Mesothelial cell of epicardium (in vitro differentiated cells): ENCODE measurements at places on chromosomes 2 and 18.

GRCh38 chr2:72950558-72951255 is 33.4 kb downstream of the EMX1 start:
- no peak overlapping the region for H3K4me3 ChIP-seq
- H3K4me1 ChIP-seq = peaks cover 4% of the 10 kb centered on the region
- no peak overlapping the region for H3K27ac ChIP-seq
- no peak for DNase-seq
- H3K27me3 ChIP-seq = no peaks in the 10 kb centered on the region

GRCh38 chr18:3538456-3538855 is 88.5 kb downstream of the TGIF1 start:
- no peak overlapping the region for H3K4me3 ChIP-seq
- H3K27ac ChIP-seq = peak overlapping the region; percentile 62
- DNase-seq = no peak
- peaks cover 44% of the 10 kb centered on the region for H3K4me1 ChIP-seq
- no peaks in the 10 kb centered on the region for H3K27me3 ChIP-seq

DNA sequence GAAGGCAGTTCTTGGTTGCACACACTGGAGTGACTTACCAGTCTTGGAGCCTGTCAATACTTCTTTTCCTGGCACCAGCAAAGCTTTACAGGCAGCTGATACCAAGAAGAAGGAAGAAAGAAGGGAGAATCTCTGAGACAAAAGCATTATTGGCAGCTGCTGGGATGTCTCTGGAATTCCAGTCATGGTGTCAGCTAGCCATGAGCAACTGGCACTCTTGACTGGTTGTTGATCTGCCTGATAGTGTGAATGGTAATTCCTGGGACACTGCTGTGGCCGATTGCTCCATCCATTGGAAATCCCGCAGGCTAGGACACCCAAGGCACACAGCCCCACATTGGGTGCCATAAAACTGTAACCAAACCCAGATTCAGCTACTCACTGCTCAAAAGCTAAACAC is 17.8 kb upstream of the SPAG16 start:
- H3K4me1 ChIP-seq = peaks cover 6% of the 10 kb centered on the region
- H3K27ac ChIP-seq = no peak overlapping the region
- no peaks in the 10 kb centered on the region for H3K27me3 ChIP-seq
- no peaks in the 10 kb centered on the region for H3K36me3 ChIP-seq
- no peak overlapping the region for H3K4me3 ChIP-seq

GRCh38 chr2:106983305-106983704 is 97.3 kb upstream of the ST6GAL2 start:
- no peaks in the 10 kb centered on the region for H3K4me1 ChIP-seq
- no peak for DNase-seq
- H3K36me3 ChIP-seq = no peaks in the 10 kb centered on the region

DNA sequence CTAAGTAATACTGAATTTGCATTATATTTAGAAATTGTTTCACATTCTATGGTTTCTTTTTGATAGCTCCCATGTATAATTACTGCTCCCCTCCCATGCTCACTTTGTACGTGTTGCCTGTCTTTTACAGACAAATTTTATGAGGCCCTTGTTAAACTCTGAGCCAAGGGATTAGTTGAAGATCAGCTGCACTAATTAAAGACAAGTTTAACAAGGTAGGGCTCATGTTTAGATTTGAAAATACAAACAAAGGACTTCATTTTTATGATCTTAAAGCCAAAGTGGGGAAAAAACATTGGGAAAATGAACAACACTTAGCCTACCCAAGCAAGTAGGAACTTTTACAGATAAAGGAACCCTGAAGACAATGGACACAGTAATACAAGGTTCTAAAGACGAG is 46.2 kb downstream of the ARHGAP28 start:
- no peak for DNase-seq
- H3K27ac ChIP-seq = peak overlapping the region; percentile 96
- H3K4me1 ChIP-seq = peaks cover 80% of the 10 kb centered on the region
- H3K4me3 ChIP-seq = peak overlapping the region; percentile 56
- H3K27me3 ChIP-seq = no peaks in the 10 kb centered on the region
- no peaks in the 10 kb centered on the region for H3K36me3 ChIP-seq

- H3K36me3 ChIP-seq = peaks cover 31% of the 10 kb centered on the region
- H3K4me1 ChIP-seq = no peaks in the 10 kb centered on the region
- H3K4me3 ChIP-seq = no peak overlapping the region
- no peaks in the 10 kb centered on the region for H3K27me3 ChIP-seq
- no peak for DNase-seq
- H3K27ac ChIP-seq = no peak overlapping the region
Observed at GRCh38 chr2:86023366-86023712, 82.3 kb downstream of the POLR1A start.

GRCh38 chr2:54370405-54371104 is 85.6 kb upstream of the SPTBN1 start:
- H3K27ac ChIP-seq = no peak overlapping the region
- no peak for DNase-seq
- peaks cover 20% of the 10 kb centered on the region for H3K4me1 ChIP-seq

- no peaks in the 10 kb centered on the region for H3K36me3 ChIP-seq
- DNase-seq = no peak
- no peak overlapping the region for H3K4me3 ChIP-seq
Observed at GRCh38 chr2:62343206-62343605, 147.3 kb downstream of the B3GNT2 start.

GRCh38 chr2:222656526-222657446 is 894 bp upstream of the FARSB start:
- peak overlapping the region; percentile 93 for H3K4me3 ChIP-seq
- H3K36me3 ChIP-seq = no peaks in the 10 kb centered on the region
- H3K27ac ChIP-seq = peak overlapping the region; percentile 99
- H3K27me3 ChIP-seq = no peaks in the 10 kb centered on the region

- H3K27me3 ChIP-seq = no peaks in the 10 kb centered on the region
- peak overlapping the region; percentile 85 for H3K27ac ChIP-seq
- H3K4me3 ChIP-seq = no peak overlapping the region
- H3K4me1 ChIP-seq = peaks cover 66% of the 10 kb centered on the region
- H3K36me3 ChIP-seq = no peaks in the 10 kb centered on the region
Observed at GRCh38 chr2:172921532-172922236, 154.0 kb upstream of the MAP3K20 start.

- H3K4me1 ChIP-seq = peaks cover 6% of the 10 kb centered on the region
- peaks cover 3% of the 10 kb centered on the region for H3K36me3 ChIP-seq
- H3K27me3 ChIP-seq = no peaks in the 10 kb centered on the region
- no peak overlapping the region for H3K4me3 ChIP-seq
- H3K27ac ChIP-seq = no peak overlapping the region
Observed at GRCh38 chr2:195468771-195469170, 188.3 kb upstream of the SLC39A10 start.

DNA sequence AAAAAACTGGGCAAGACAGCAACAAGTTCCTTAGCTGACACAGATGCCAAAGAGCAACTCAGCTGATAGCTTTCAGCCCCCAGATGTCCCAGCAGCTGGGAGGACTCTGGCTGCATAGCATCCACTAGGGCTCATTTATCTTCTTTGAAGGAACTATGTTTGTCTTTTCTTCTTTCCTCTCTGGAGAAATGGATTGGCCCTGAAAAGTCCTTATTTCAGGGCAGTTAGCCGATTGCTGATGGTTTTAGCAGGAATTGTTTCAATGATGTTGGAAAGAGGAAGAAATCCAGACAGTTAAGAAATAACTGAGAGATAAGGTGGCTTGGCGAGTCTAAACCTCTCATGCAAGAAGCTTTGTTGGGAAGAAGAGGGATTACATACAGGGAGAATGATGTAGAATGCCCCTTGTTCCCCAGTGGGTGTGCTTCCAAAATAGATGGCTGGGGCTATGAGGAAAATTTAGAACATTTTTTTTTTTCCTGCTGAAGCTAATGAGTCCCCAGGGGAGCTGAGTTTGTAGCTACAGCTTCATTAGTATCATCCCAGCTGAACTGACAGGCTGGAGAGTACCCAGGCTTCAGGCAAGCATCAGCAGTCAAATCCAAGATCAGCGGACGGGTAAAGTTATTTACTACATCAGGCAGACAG is 33.6 kb upstream of the SERPINE2 start:
- H3K27me3 ChIP-seq = no peaks in the 10 kb centered on the region
- H3K27ac ChIP-seq = peak overlapping the region; percentile 43
- H3K4me1 ChIP-seq = peaks cover 6% of the 10 kb centered on the region
- no peak overlapping the region for H3K4me3 ChIP-seq
- DNase-seq = no peak

DNA sequence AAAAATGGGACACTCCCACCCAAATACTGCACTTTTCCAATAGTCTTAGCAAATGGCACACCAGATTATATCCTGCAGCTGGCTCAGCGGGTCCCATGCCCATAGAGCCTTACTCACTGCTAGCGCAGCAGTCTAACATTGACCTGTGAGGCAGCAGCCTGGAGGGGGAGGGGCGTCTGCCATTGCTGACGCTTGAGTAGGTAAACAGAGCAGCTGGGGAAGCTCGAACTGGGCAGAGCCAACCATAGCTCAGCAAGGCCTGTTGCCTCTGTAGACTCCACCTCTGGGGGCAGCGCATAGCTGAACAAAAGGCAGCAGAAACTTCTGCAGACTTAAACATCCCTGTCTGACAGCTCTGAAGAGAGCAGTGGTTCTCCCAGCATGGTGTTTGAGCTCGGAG is 110.4 kb downstream of the CTIF start:
- no peaks in the 10 kb centered on the region for H3K27me3 ChIP-seq
- H3K36me3 ChIP-seq = peaks cover 11% of the 10 kb centered on the region
- peak; percentile 21 for DNase-seq
- peaks cover 5% of the 10 kb centered on the region for H3K4me1 ChIP-seq

GRCh38 chr2:105447476-105447875 is 48.6 kb upstream of the FHL2 start:
- no peaks in the 10 kb centered on the region for H3K36me3 ChIP-seq
- no peak for DNase-seq
- H3K4me3 ChIP-seq = no peak overlapping the region
- H3K4me1 ChIP-seq = peaks cover 12% of the 10 kb centered on the region
- no peak overlapping the region for H3K27ac ChIP-seq

DNA sequence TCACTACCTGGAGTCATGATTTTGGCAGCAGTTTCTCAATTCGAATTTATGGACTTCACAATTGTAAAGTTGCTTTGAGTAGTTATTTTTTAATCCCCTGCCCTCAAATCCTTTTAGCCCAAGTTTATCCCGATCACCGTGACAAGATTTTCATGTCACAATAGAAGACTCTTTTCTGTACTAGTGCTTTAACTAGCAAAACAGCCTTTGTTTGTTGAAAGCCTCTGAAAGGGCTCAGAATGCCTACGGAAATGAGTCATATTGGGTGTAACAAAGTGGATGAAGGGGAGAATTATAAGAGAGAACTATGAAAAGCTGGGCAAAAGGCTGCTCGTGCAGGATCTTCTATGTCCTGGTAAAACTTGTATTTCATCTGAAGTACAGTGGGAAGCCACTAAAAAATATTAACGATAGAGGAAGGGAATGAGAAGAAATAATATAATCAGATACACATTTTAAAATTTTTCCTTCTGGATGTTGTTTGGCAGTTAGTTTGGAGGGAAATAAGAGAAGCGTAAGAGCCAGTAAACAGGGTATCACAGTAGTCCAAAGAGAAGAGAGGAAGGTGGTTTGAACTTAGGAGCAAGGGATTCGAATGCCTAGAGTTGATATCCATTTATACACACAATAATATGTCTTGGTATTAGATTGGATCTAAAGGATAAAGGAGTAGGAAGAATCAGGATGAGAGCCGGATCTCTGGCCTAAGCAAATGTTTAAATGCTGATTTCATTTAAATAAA is 114.9 kb downstream of the GALNT13 start:
- no peaks in the 10 kb centered on the region for H3K27me3 ChIP-seq
- no peak overlapping the region for H3K27ac ChIP-seq
- H3K4me1 ChIP-seq = peaks cover 4% of the 10 kb centered on the region
- H3K36me3 ChIP-seq = no peaks in the 10 kb centered on the region
- no peak overlapping the region for H3K4me3 ChIP-seq

DNA sequence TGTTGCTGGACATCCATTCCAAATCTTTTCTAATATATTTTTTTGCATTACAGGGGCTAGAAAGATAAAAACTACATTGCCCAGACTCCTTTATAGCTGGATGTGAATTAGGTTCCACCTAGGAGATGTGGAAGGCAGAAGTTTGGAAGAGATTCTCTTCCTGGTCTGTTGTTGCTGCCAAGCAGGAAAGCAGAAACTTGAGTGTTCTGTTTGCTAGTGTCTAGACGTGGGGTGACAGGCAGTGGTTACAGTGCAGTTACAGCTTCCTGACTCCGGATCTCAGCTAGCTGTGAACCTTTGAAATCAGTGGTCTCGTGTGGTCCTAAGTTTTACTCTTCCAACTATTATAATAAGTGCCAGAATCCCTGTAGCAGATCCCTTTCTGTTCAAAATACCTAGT is 46.2 kb downstream of the COL4A4 start:
- no peaks in the 10 kb centered on the region for H3K36me3 ChIP-seq
- no peak overlapping the region for H3K27ac ChIP-seq
- no peak overlapping the region for H3K4me3 ChIP-seq

DNA sequence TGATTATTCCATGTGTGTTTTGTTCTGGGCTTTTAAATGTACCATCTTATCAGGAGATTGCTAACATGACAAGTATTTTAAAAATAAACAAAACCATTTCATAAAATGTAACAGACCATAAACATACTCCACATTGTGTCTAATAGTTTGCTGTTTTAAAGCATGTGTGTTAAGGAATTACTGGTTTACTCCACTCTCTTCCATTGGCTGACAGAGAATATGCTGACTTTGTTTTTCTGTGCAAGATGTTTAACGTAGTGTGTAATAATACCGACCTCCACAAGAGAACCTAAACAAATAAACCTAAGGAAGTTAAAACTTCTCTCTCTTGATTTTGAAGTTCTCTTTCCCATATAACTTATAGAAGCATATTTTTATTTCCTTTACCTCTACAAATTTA is 17.0 kb upstream of the TMEM18 start:
- H3K36me3 ChIP-seq = peaks cover 2% of the 10 kb centered on the region
- DNase-seq = no peak
- H3K4me1 ChIP-seq = peaks cover 15% of the 10 kb centered on the region
- peak overlapping the region; percentile 87 for H3K27ac ChIP-seq

GRCh38 chr2:174779361-174779928 is 15.2 kb upstream of the CHRNA1 start:
- no peak for DNase-seq
- peaks cover 53% of the 10 kb centered on the region for H3K4me1 ChIP-seq

DNA sequence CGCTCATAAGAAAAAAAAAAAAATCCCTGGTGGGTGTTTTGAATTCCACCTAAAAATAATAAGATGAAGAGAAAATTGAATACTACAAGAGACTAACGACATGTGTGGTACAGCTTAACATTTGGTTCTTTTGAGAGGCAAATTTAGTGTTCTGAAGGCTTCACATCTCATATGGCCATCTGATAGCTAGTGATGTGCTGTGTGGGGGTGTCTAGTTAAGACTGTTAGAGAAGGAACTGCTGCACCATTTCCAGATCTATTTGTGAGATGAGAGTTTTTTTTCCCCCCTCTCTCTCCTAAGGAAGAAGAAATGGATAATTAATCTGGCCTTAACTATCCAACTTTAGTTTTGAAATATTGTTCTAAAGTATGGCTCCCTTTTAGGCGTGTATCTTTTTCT is 321.6 kb downstream of the SLC4A3 start:
- no peaks in the 10 kb centered on the region for H3K36me3 ChIP-seq
- no peak for DNase-seq
- H3K4me1 ChIP-seq = no peaks in the 10 kb centered on the region
- peaks cover 5% of the 10 kb centered on the region for H3K27me3 ChIP-seq
- H3K4me3 ChIP-seq = no peak overlapping the region
- no peak overlapping the region for H3K27ac ChIP-seq
